Uterus (tissue), 4 donors: ENCODE measurements at places on chromosomes 7 and 10.

DNA sequence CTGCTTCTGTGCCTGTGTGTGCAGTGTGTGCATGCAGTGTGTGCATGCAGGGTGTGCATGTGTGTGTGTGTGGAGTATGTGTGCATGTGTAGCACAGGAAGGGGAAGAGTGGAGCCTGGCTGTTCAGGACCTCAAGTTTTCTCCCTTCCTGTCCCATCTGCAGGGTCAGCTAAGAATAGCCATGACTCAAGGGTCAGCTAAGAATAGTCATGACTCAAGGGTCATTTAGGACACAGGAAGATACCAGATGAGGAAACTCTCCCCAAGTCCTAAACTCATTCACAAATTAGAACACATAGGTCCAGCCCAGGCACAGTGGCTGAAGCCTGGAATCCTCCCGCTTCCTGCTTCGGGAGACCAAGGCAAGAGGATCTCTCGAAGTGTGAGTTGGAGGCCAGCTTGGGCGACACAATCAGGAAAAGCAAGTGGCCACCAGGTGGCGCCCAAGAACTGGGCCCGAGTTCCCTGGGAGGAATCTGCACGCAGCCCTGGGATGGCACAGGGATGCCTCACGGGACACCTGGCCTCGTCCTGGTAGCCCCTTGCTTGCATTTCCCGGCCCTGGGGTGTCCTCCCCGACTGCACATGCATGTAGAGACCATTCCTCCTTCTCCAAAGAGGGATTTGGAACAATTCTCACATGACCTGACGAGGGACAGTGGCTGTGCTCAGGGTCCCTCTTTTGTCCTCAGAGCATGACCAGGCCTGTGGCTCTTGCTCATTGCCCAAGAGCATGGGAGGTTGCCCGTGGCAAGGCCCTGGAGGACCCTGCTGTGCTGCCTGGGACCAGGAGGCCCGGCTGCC lies 21.4 kb upstream of the VOPP1 start:
- H3K4me1 ChIP-seq, result no peaks in the 10 kb centered on the region
- H3K4me3 ChIP-seq, result no peak overlapping the region
- no peaks in the 10 kb centered on the region for H3K27me3 ChIP-seq

DNA sequence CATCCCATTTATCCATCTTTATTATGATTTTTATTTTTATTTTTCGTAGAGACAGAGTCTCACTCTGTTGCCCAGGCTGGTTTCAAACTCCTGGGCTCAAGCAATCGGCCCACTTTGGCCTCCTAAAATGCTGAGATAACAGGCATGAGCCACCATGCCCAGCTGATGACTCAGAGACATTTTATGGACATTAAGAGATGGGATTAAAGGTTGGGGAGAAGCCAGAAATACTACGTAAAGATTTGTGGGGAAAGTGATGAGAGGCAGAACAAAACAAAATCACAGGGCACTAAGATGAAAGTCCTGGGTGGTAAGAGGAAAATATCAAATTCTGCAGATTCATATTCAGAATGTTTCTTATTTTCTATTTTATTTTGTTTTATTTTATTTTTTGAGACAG lies 7.6 kb downstream of the WNT8B start:
- H3K4me3 ChIP-seq, result no peak overlapping the region
- H3K4me1 ChIP-seq, result no peaks in the 10 kb centered on the region
- no peaks in the 10 kb centered on the region for H3K27me3 ChIP-seq
- no peak overlapping the region for H3K27ac ChIP-seq

GRCh38 chr10:107665459-107665858 lies 501.0 kb upstream of the SORCS1 start:
- no peaks in the 10 kb centered on the region for H3K36me3 ChIP-seq
- H3K27me3 ChIP-seq, result no peaks in the 10 kb centered on the region
- H3K4me3 ChIP-seq, result no peak overlapping the region
- DNase-seq, result no peak

- no peak overlapping the region for H3K4me3 ChIP-seq
- H3K36me3 ChIP-seq, result no peaks in the 10 kb centered on the region
- no peaks in the 10 kb centered on the region for H3K4me1 ChIP-seq
- H3K27ac ChIP-seq, result no peak overlapping the region
These were observed 16.5 kb downstream of the NPFFR1 start for GRCh38 chr10:70267161-70267933.

DNA sequence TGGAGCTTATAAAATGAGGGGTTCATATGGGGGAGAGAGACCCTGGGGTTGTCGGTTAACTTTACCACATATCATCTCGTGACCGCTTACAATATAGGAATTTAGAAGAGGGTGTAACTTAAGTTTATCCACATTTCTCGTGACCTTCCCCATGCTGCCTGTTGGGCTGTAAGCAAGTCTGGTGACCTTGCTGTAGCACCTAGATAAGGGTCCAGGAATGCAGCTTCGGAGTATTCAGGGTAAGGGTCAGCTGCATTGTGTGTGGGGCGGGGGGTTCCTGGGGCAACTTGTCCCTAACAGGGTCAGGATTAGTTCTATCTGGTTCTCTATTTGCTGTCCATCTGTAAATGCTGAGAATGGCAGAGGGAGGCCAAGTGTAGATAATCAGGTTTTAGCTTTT lies 1.3 kb upstream of the CHST3 start:
- H3K4me1 ChIP-seq, result no peaks in the 10 kb centered on the region
- H3K27me3 ChIP-seq, result no peaks in the 10 kb centered on the region
- DNase-seq, result no peak
- H3K27ac ChIP-seq, result peak overlapping the region; percentile 99
- peak overlapping the region; percentile 64 for H3K4me3 ChIP-seq

- no peak for DNase-seq
- H3K27me3 ChIP-seq, result no peaks in the 10 kb centered on the region
- H3K27ac ChIP-seq, result no peak overlapping the region
- no peak overlapping the region for H3K4me3 ChIP-seq
- no peaks in the 10 kb centered on the region for H3K36me3 ChIP-seq
These were observed 5.7 kb downstream of the C7orf25 start for GRCh38 chr7:42906181-42906580.

DNA sequence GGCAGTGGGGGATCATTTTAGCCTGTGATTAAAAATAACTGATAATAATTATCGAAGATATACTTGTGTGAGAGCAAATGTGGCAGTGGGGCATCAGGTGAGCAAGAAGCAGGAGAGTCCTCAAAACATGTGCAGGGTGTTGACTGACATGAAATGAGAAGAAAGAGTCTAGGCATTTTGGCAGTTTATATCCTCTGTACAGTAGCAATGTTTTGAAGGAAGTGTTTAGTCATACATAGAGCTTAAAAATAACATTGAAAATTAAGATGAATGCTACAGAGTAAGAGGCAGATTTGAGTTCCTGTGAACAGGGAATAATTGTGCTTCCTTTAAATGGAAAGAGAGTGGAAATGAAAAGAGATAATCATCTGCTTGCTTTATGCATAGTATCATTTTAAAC lies 47.4 kb downstream of the VPS50 start:
- no peaks in the 10 kb centered on the region for H3K4me1 ChIP-seq
- H3K27me3 ChIP-seq, result no peaks in the 10 kb centered on the region

DNA sequence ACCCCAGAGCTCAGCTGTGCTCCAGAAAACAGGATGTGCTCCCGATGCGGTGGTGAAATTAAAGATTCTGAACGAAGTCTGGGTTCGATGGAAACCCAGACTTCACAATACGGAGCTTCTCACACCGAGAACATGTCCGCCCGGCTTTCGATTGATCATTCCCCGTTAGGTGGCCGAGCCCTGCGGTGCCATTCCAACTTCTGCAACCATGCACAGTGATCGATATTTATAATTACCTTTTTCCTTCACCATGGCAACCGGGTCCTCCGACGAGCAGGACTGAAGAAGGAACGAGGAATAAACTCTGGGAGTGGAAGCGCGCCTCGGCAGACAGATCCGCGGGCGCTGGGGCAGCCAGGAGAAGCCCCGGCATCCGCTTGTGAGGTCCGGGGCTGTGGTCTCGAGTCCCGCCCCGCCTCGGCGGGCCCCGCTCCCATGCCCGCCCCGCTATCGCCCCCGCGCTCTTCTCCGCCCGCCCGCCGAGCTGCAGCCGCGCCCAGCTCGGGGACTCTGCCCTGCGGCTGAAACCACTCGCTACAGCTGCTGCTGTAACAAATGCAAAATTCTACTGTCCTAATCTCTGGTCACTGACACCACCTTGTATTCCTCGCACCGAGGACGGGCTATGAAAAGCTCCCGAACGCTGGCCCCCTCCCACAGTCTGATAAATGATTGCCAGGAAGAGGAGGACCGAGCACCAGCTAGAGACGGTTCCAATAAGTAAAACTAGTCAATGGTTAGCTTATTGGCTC lies 26.2 kb downstream of the ABLIM1 start:
- no peaks in the 10 kb centered on the region for H3K27me3 ChIP-seq
- no peaks in the 10 kb centered on the region for H3K36me3 ChIP-seq
- no peak for DNase-seq
- H3K27ac ChIP-seq, result peak overlapping the region; percentile 88
- peaks cover 19% of the 10 kb centered on the region for H3K4me1 ChIP-seq
- peak overlapping the region; percentile 49 for H3K4me3 ChIP-seq

DNA sequence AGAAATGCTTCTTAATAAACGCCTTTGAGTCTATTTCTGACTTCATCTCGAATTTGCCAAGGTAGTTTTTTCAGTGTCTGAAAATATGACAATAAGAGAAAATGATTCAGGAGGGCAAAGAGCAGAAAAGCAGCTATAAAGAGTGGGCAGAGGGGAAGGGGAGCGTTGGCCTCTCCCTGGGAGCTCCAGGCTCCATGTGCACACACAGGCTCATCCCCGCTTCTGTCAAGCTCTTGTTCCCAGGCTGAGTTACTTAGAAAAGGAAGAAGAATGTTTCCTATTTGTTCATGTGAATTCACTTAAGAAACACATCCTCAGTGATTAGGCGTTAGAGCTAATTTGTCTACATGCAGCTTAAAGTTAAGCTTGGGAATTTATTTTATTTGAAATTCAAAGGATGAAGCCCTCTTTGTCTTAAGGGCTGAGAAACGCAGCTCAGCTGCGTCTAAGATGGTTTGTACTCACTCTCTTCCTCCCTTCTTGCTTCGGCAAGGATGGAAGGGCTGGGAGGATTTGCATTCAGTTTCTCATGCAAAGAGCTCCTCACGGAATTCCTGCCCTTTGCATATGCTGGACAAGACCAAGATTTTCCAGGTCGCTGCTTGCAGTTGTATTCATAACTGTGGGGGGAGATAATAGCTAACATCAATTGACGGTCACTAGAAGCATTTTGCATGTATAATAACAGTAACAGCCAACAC lies 29.0 kb upstream of the ATXN7L1 start:
- H3K4me3 ChIP-seq, result no peak overlapping the region
- H3K27me3 ChIP-seq, result no peaks in the 10 kb centered on the region
- no peaks in the 10 kb centered on the region for H3K36me3 ChIP-seq
- H3K27ac ChIP-seq, result no peak overlapping the region
- H3K4me1 ChIP-seq, result no peaks in the 10 kb centered on the region

- no peaks in the 10 kb centered on the region for H3K4me1 ChIP-seq
- no peak overlapping the region for H3K4me3 ChIP-seq
These were observed 102.4 kb upstream of the IKZF1 start for GRCh38 chr7:50202052-50202555.

DNA sequence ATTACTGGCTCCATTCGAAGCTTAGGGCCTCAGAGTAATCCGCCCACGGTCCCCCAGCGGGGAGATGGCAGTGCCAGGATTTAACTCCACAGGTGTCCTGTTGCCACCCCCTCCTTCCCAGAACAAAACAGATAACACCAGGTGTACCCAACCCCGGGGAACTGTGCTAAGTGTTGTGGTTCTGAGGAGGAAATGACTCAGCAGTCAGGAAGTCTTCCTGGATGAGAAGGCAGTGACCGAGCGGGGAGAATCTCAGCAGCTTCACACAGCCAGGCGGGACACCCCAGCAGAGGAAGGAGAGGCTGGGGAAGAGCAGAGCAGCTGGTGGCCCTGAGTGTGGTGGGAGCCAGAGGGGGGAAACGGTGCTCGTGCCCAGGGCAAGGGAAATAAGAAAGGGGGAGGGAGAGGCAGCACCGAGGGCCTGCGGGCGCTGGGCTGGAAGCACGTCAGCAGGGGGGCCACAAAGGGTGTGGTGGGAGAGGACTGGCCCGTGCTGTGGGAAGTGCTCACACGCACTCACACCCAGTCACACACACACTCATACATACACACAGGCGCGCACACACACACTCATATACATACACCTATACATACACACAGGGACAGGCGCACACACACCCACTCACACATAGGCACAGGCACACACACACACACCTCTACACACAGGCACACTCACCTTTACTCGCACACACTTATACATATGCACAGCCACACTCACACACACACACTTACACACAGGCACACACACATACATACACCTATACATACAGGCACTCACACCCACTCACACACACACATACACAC lies 59.8 kb upstream of the CHST15 start:
- peaks cover 4% of the 10 kb centered on the region for H3K4me1 ChIP-seq
- no peak overlapping the region for H3K4me3 ChIP-seq
- H3K36me3 ChIP-seq, result no peaks in the 10 kb centered on the region
- H3K27ac ChIP-seq, result peak overlapping the region; percentile 41

DNA sequence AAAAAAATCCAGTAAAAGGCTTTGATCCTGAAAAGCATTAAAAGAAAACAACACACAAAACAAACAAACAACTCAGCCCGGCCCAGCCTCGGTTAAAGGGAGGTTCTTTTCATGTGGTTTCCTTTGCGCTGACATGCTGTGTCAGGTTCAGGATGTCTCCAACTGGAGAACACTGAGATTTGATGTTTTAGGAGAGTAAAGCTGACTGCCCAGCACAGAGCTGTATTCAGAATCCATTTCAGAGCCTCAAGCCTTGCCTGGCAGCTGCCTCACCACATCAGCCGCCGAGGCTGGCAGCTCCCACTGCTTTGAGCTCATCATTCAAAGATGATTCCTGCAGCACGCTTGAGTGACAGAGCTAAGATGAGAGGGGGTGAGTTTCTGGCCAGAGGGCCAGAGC lies 205.8 kb upstream of the LYZL1 start:
- no peak for DNase-seq
- H3K4me1 ChIP-seq, result no peaks in the 10 kb centered on the region
- no peaks in the 10 kb centered on the region for H3K27me3 ChIP-seq
- H3K27ac ChIP-seq, result no peak overlapping the region

- peak; percentile 85 for DNase-seq
- H3K4me1 ChIP-seq, result no peaks in the 10 kb centered on the region
- H3K4me3 ChIP-seq, result no peak overlapping the region
- no peak overlapping the region for H3K27ac ChIP-seq
These were observed 26.9 kb downstream of the BLVRA start for GRCh38 chr7:43785420-43785819.

DNA sequence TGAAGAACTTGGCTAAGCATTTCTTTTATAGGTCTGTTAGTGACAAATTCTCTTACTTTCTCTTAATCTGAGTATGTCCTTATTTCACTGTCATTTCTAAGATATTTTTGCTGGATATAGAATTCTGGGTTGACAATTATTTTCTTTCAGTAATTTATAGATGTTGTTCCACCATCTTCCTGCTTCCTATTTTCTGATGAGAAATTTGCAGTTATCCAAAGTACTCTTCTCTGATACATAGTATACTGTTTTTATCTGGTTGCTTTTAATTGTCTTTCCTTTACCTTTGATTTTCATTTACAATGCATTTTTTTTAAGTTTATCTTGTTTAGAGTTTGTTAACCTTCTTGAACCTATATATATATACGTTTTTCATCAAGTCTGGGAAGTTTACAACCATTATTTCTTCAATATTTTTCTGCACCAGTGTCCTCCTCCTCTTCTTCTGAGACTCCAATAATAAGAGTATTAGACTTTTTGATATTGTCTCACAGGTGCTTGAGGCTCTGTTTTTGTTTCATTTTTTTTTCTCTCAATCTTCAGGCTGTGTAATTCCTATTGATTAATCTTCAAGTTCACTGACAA lies 101.6 kb upstream of the INSIG1 start:
- no peaks in the 10 kb centered on the region for H3K36me3 ChIP-seq
- H3K4me3 ChIP-seq, result no peak overlapping the region
- no peak for DNase-seq
- no peaks in the 10 kb centered on the region for H3K4me1 ChIP-seq
